ENCODE measurements at places on chromosomes 5 and 9. TPM values are rescaled to one million over a fixed set of nuclear protein-coding genes. Genes with fewer than 3 reads are reported as not detected.

Gene SLC6A3
- polyA plus RNA-seq = not detected

Gene MZB1
- not detected for polyA plus RNA-seq

Gene RNF20
- polyA plus RNA-seq = 18.0 TPM

Gene IFNA14
- not detected for polyA plus RNA-seq

Gene NXNL2
- polyA plus RNA-seq = 3.6 TPM

Gene ANGPTL2
- 39.7 TPM for polyA plus RNA-seq

DNA sequence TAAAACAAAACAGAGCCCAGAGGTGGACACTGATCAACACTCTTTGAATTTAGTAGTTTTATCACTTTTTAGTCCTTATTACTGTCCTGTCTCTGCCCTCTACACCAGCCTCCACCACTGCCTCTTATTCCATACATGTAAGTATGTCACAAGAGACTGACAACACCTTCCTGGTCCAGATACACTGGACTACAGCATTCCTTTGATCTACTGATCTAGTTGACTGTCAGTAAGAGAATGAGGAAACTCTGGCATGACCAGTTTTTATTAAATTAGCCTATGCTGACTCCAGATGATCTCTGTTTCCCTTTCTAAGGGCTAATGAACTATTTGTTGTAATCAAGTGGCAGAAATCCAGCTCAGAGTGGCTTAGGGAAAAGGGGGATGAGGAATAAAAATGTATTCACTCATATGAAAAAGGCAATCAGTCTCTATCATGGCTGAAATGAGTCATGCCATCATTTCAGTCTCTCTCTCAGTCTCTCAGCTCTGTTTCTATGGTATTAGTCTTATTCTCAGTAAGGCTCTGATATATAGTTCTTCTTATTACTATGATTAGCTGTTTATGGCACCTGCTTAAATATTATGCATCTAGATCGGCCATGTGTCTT lies 5.5 kb downstream of the ARHGEF37 start:
- DNase-seq = no peak

DNA sequence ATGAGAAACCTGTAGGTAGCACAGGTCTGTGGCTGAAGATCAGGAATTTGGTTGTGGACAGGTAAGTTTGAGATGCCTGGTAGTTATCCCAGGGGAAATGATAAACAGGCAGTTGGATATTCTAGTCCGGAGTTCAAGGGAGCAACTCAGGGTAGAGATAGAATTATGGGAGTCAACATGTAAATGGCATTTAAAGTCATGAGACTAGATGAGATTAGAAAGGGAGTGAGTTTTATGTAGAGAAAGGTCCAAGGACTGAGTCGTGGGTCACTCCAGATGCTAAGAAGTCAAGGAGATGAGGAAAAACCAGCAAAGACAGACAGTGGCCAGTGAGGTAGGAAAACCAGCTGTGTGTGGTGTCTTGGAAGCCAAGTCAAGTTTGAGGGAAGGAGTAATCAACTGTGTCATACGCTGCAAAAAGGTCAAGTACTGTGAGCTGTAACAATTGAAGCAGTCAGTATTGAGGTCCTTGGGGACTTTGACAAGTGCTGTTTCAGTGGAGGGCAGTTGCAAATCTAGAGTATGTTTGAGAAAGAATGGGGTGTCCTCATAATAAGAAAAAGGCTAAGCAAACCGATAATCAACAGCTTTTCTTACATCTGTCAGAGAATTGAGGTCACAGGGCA lies 18.2 kb downstream of the GNPDA1 start:
- no peak for DNase-seq

DNA sequence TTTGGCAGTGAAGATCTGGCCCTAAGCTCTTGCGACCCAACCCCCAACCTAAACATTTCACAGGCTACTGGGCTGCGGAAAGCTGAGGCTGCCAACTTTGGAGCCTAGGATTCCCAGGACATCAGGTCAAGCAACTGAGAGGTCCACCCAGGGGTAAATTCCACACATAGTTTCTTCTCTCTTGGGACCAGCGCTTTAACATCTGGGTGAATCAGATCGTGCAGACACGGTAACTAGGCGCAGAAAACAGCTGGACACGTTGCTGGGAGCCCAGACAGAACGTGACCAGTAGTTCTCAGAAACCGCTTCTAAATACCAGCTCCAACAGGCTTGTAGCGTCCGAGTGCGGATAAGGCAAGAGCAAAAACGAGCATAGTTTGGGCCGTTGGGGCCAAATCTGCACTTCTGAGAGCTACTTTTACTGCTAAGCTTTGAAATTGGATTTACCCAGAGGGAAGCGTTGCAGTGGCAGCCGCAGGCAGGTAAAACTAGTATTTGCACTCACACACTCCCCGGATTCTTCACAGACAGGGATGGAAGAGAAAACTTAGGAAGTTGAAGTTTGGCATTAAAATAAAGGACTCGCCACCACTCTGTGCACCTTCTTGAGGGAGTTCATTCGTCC lies 11.8 kb downstream of the ITGA1 start:
- peak; percentile 69 for DNase-seq

DNA sequence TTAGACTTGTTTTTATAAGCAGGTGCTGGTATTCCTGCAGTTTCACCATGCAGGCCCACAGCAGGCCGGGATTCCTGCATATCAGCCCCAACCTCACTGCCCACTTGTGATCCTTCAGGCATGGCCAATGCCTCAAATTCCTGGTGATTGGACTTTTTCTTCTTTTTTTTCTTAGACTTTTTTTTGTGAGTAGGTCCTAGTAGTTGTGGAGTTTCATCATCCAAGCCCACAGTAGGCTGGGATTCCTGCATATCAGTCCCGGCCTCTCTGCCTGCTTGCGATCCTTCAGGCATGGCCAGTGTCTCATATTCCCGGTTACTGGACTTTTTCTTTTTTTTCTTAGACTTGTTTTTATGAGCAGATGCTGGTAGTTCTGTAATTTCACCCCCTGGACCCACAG lies 4.8 kb downstream of the TTF1 start:
- DNase-seq = no peak

DNA sequence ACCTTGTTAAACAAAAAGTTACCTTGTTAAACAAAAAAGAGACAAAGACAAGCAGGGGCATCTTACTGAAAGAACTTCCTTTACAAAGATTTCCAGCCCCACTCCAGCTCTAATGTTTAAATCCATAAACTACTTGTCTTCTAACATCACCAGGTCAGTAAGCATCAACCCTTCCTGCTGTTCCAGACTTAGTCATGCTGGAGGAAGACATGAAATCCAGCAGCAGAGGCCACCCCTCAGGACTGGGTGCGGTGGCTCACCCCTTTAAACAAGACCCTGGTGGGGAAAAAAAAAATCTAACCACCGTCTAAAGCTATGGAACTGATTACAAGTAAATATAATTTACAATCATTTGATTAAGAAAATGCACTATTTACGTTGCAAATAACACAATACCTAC lies 9.1 kb downstream of the PDCL start:
- DNase-seq = no peak

- no peak for DNase-seq
Measured at GRCh38 chr5:62494772-62495171, 82.2 kb downstream of the IPO11 start.

Measured in BJ (cell line).